ACHN (cell line): ENCODE measurements at places on chromosomes 12 and 14.
A peak's percentile ranks its signal among the peaks of the same experiment; 100 is the strongest.

DNA sequence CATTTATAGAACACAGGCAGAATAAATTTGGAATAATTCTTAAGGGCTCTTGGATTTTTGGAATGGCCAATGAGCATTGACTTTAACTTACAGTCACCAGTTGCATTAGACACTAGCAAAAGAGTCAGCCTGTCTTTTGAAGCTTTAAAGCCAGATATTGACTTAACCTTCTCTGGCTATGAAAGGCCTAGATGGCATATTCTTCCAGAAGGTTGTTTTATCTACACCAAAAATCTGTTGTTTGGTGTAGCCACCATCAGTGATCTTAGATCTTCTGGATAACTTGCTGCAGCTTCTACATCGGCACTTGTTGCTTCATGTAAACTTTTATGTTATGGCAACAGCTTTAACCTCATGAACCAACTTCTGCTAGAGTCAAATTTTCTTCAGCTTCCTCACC is 10.4 kb downstream of the PCNX1 start:
- no peak for DNase-seq

DNA sequence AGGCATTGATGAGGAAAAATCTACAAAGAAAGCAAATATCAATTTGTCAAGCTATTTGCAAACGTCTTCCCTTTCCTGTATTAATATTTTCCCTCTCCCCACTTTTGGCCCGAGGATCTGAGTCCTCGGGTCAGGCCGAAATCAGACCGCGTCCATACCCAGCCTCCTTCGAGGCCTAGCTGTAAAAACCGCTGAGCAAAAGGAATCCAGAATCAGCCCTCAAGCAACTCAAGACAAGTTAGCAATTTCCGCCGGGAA is 353 bp upstream of the MAPK1IP1L start:
- no peak for DNase-seq

- no peak for DNase-seq
Observed at GRCh38 chr12:118418385-118419057, 42.2 kb downstream of the SUDS3 start.

- no peak for DNase-seq
Observed at GRCh38 chr12:98213556-98213955, 301.8 kb upstream of the TMPO start.

- peak; percentile 55 for DNase-seq
Observed at GRCh38 chr12:100672075-100672592, 98.7 kb downstream of the GAS2L3 start.

DNA sequence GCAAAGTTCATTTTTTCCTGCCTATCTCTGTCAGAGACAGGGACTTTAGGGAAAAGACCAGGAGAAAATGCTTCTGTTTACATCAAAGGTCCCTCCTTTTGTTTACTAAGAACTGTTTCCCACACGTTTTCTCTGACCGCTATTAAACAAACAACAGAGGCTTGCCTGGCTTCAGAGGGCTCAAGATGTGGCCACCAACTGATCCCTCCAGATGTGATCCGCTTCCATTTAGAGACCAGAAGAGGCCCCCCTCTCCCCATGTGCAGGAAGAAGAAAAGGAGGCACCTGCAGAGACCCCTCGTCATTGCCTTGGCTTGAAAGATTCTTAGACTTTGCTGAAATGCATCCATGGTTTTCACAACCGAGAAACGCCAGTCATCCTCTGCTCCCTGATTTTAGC is 217.9 kb upstream of the PWP1 start:
- no peak for DNase-seq

GRCh38 chr14:59130462-59130861 is 58.0 kb upstream of the DAAM1 start:
- no peak for DNase-seq

- no peak for DNase-seq
Observed at GRCh38 chr12:76270657-76271358, 77.4 kb downstream of the BBS10 start.

- no peak for DNase-seq
Observed at GRCh38 chr12:101297661-101298060, 17.8 kb downstream of the UTP20 start.

DNA sequence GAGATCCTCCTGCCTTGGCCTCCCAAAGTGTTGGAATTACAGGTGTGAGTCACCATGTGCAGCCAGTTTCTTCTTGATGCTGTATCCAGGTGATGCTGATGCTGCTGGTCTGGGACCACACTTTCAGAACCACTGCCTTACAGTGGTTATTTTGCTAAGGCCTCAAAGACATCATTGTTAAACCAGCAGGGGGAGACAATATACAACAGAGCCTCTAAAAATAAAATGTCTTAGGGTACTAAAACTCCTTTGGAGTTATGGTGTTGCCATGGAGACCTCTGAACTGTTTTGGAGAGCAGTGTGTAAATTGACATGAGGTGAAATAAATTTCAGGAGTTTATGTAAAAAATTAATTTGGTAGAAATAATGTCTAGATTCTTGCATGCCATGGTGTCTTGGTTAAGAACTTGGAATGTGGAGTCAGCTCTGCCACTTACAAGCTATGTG is 1.1 kb upstream of the ARG2 start:
- DNase-seq: peak; percentile 75
